ENCODE measurements at places on chromosomes 11 and 22. TPM values are rescaled to one million over a fixed set of nuclear protein-coding genes. Genes with fewer than 3 reads are reported as not detected.

- DNase-seq: no peak
Observed at GRCh38 chr11:89537936-89538335, 46.8 kb upstream of the NOX4 start.

GRCh38 chr22:48651036-48651890 lies 1176.4 kb downstream of the BRD1 start:
- no peak for DNase-seq

- DNase-seq: no peak
Observed at GRCh38 chr22:35332278-35332677, 32.6 kb downstream of the TOM1 start.

DNA sequence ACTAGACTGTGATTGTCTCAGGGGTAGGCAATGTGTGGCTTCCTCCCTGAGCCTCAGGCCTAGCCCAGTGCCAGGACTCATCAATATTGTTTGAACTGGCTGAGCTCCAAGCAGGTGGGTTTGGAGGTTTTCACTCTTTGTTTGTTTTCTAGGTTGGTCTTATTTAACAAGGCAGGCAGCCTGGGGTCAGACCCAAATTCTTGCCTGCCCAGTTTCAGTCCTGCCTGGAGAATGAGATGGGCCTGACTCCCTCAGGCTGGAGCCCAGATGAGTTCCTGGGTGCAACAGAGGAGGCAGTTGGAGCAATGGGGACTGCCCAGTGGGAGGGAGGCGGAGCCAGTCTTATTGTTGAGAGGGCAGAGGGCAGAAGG lies 28.3 kb upstream of the TP53I11 start:
- DNase-seq: no peak

WBP2NL gene
- total RNA-seq: 35.9 TPM

GRCh38 chr11:103494491-103494890 lies 385.3 kb downstream of the DYNC2H1 start:
- no peak for DNase-seq

- DNase-seq: no peak
Observed at GRCh38 chr11:83542861-83543260, 256.7 kb upstream of the CCDC90B start.

DNA sequence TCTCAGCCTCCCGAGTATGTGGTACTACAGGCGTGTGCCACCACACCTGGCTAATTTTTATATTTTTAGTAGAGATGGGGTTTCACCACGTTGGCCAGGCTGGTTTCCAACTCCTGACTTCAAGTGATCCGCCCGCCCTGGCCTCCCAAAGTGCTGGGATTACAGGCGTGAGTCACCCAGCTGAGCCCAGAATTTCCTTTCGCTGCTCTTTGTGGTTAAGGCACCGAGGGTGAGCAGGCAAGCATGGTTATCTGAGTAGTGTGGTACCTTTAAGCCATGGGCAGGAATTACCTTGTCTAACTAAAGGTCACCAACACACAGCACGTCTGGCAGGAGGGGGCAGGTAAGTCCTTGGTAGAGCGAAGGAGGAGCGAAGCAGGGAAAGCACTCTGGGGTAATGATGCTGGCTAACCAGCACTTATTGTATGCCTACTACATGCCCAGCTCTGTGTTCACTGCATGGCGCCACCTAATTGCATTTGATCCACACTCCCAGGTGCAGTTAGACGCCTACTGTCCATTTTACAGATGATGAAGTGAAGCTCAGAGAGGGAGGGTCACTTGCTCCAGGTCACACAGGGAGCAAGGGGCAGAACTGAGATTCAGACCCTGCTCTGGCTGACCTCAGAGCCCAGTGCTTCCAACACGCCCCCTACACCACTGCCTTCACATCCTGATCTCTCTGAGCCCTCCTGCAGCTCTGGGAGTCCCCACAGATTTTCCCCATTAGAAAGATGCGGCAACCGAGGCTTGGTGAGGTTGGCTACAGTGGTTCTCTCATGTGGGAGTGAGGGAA lies 45.7 kb downstream of the TRIOBP start:
- peak; percentile 84 for DNase-seq

- DNase-seq: no peak
Observed at GRCh38 chr11:123304828-123305466, 109.9 kb upstream of the CLMP start.

GRCh38 chr11:28347371-28347770 lies 239.2 kb downstream of the METTL15 start:
- no peak for DNase-seq

DNA sequence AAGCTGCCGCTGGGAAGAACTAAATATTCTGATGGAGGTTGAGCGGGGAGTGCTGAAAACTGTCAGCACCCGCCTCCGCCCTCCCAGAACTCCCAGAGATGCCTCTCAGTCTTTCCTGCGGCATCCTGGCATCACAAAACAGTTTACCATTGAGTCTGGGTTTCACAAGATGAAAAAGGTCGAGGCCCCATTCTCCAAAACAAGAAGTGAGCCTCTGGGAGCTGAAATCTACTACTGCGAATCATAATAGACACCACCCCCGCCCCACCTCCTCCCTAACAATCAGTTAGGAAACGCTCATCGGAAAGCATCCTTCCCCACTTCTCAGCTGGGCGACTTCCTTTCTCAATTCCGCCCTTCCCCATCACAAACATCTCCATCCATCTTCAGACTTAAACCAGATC lies 1.0 kb downstream of the SUN2 start:
- no peak for DNase-seq

ZNF280B gene
- 1.6 TPM for total RNA-seq

SNX32 gene
- not detected for total RNA-seq

DNA sequence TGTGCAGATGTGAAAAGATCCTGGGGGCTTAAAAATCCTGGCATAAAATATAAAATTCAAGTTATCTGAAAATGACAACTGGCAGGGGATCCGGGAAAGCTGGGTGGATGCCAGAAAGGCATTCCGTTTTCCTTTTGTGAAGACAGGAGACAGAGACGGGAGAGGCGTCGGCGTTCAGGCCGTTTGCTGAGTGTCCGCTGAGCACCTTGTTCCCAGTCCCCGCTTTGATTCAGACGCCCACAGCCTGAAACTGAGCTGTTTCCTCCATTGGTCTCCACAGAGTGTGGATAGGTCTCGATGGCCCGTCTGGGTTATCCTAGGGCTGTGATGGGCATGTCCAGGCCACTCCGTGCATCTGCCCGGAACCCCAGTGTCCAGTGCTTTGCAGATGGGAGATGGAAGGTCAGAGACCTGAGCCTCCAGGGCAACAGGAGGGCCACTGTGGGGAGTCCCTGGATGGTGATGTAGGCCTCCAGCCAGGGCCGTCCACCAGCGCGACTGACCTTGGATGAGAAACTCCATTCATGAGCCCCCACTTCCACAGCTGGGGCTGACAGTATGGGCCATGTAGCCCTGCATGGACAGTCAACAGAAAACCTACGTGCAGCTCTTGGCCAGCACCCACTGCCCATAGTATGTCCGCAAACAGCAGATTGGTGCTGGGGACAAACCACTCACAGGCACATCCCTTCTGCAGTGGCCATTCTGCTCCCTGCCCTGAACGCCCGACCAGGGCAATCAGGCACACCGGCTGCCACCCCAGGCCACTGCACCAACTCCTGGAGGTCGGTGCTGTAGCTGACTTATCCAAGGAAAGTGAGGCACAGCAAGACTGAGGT lies 11.6 kb downstream of the MRGPRF start:
- no peak for DNase-seq

HEPACAM gene
- total RNA-seq: not detected

SLC22A6 gene
- not detected for total RNA-seq

SYT13 gene
- total RNA-seq: 115 TPM

DNA sequence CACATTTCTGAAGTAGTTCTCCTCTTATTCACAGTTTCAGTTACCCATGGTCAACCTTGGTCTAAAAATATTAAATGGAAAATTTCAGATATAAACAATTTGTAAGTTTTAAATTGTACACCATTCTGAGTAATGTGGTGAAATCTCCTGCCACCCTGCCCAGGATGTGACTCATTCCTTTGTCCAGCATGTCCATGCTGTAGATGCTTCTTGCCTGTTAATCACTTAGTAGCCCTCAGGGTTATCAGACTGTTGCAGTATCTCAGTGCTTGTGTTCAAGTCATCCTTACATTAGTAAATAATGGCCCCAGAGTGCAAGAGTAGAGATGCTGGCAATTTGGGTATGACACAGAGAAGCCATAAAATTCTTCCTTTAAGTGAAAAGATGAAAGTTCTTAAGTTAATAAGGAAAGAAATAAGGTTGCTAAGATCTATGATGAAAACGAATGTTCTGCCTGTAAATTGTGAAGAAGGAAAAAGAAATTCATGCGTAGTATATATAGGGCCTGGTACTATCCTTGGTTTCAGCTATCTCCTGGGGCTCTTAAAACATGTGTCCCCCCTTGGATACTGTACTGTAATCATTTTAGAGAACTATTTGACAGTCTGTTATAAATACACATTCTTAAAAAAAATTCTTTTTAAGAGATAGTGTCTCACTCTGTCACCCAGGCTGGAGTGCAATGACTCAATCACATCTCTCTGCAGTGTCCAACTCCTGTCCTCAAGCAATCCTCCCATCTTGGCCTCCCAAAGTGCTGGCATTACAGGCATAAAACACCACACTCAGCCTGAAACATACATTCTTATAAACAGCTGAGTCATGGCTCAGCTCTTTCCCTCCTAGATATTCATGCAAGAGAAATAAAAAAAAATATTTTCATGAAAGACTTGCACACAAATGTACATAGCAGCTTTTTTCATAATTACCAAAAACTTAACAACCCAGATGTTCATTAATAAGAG lies 31.3 kb downstream of the MTNR1B start:
- peak; percentile 69 for DNase-seq
